BJ (cell line): ENCODE measurements at places on chromosomes 5 and 9.

DNA sequence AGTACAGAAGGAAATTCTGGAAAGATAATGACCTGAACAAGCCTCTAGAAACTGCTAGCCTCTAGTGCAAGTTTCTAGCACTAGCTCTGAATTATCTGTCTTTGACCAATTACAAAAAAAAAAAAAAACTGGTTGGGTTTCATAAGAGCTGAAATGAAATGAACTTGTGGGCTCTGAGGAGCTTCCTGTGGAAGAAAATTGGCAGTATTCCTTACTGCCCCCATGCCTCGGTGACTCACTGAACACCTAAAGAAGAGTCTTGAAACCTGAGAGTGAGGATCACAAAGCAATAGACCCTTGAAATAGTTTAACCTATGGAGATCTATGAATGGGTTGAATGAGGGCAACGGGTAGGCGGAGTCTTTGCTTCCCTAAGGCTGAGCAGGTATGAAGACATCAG, 263.6 kb upstream of the RASA1 start:
- no peak for DNase-seq

DNA sequence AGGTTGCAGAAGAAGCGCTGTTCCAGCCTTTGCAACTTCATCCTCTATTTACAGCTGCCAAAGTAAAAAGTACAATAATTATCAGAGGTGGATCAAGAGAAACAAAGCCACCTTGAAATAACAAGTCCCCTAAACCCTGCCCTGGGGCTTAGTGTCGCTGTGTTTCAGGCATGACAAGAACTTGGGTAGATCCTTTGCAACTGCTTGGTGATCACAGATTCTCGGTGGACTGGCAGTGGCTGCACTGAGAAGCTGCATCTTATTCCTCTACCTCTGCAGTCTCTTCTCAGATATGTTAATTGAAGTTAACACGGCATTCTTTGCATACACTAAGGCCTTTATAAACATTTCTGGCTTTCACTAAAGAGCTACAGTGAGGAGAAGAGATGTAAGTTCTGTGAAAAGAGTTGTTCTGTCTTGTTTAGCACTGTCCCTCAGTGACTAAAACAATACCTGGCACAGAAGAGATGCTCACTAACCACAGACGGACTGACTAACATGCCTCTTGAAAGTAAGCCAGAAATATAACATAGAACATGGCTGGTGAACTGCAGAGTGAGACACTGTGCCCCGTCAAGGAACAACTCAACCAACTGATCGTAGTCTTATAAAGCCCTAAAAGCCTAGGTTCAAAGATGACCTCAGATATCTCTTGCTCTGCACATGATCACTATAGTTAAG, 144.2 kb downstream of the MLLT3 start:
- DNase-seq: no peak

DNA sequence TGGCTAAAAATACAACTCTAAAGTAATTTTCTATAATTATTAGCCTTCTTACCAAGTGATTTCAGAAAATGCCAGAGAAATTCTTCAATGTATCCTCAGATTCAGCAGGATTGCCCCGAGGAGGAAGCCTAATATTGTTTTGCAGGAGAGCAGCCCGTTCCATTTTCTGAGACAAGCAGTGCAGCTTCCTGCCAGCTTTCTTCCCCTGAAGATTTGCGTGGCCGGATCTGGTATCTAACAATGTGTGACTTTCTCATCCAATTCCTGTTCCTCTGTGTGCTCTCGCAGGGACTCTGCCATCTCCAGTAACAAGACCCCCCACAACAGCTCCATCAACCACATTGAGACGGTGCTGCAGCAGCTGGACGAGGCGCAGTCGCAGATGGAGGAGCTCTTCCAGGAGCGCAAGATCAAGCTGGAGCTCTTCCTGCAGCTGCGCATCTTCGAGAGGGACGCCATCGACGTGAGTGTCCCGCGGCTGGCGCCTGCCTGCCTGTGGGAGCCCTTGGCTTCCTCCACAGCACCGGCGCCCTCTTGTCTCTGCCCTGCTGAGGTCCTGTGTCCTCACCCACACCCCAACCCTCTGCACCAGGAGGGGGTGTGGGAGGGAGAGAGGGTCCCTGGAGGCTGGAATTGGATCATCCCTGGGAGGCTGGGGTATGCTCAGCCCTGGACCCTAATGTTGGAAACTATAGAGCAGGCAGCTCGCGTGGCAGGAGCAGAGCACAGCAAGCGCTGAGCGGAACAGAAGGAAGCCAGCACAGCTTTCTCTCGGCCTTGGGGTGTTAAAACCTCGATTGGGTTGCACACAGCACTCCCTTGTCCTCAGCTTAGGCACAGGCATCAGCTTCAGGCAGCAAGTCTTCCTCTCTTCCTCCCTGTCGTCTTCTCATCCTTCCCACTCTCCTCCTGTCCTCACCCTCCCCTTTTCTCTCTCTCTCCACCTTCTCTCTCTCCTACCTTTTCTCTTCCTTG, 216.2 kb downstream of the TRIO start:
- no peak for DNase-seq

DNA sequence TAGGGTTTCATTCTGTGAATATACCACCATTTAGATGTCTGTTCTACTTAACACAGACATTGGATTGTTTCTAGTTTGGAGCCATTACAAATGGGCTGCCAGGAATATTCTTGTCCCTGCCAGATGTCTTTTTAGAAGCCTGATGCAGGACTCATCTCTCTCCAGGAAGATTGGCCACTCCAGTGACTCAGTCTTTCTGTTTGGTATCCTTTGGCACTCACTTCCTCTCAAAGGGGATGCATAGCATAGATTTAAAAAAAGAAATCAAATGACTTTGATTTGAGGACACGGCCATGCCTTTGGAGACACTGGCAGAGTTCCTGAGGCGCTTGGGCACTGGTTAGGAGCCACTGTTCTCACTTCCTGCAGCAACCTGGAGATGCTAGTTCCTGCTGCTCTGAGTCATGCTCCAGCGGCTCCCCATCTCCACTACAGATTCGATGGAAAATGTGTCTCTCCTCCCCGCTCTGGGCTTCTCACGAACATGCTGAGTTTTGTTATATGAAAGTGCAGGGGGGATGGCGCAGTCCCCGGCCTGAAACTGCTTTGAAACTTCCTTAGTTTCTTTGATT, 3.5 kb upstream of the ZNF366 start:
- DNase-seq: no peak

DNA sequence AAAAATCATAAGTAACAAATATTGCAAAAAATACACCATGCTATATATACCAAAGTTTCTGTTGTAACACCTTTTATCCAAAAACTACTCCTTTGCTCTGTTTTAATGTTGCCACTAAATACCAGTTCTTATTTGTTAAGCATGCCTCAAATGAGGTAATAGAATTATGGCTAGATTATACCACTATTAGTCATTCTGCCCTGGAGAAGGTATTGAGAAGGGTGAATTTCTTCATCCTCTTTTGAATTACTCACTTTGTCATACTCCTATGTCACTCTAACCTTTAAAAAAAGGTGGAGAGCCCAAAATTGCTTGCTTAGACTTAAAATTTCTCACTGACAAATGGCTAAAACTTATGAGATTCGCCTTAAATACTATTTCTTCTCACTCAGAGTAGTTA, 750.9 kb downstream of the MAT2B start:
- no peak for DNase-seq

- no peak for DNase-seq
These were observed 37.9 kb downstream of the SLC27A6 start for GRCh38 chr5:129003232-129003631.

GRCh38 chr5:162657076-162657475, 589.5 kb downstream of the GABRG2 start:
- no peak for DNase-seq

DNA sequence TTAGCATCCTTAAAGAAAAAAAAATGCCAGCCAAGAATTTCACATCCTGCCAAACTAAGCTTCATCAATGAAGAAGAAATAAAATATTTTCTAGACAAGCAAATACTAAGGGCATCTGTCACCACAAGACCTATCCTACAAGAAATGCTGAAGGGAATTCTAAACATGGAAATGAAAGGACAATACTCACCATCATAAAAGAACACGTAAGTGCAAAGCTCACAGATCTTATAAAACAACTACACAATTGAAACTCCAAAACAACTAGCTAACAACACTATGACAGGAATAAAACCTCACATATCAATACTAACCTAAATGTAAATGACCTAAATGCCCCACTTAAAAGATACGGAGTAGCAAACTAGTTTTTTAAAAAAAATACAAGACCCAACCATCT, 71.4 kb downstream of the TTC39B start:
- no peak for DNase-seq

GRCh38 chr9:126183266-126183665, 143.4 kb upstream of the MVB12B start:
- no peak for DNase-seq

DNA sequence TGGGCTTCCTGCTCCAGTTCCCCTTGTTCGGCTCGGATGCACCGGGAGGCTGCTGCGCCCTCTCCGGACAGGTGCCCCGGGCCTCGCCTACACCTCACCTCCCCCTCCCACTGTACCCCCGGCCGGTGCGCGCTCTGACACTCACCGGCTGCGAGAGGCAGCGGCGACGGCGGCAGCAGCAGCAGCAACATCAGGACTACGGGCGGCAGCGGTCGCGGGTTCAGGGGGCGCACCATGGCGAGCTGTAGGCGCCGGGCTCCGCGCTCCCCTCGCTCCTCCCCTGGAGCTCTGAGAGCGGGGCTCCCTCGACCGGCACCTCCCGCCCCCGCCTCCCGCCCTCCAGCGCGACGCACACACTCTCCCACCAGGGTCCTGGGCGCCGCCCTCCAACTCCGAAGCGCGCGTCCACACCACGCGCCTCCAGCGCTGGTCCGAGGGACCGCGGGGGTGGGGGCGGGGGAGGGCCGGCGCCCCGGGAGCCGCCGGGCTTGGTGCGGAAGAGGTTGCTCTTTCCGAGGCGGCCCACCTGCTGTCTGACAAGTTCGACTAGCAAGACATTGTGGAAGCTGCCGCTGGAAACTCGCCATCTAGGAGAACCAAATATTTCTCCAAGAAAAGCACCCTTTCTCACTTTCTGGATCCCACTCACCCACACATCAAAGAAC, at the start of gene GFRA3:
Gene GFRA3, minus strand, starts transcription at position 433 of the 665 bp plus-strand sequence. Its CDS starts 197 bp downstream, at position 236.
- no peak for DNase-seq

DNA sequence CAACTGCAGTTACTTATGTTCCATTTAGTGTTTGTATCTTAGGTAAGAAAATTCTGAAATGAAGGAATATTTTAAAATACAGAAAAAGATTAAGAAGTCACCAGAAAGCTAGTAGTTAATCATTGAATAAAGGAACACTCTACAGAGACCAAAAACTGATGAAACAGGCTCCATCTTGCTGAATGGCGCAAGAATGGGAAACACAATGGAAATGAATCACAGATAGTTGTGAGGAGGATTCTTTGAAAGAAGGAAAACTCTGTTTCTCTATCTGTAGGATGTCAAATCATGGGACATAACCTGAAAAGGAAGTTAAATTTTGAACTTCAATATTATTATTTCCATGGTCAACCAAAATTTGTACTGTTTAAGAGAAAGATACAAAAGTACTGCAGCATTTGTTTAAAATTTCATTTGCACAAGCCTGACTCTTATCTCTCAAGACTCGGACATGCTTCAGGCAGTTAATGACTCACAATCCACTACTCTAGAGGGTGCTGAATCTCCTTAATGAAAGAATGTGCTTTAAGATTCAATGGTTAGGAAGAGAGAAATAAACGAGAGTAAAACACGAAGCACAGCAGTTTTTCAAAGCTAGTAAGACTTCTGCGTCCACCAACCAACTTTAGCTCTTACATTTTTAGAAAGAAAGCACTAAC, 1064.4 kb upstream of the DMAC1 start:
- DNase-seq: no peak

- no peak for DNase-seq
These were observed 247.7 kb downstream of the ENC1 start for GRCh38 chr5:74392711-74393351.

- no peak for DNase-seq
These were observed 144.9 kb downstream of the BARX1 start for GRCh38 chr9:93810028-93810971.

GRCh38 chr5:132747616-132748440, 602 bp downstream of the CCNI2 start:
- DNase-seq: no peak
